ENCODE measurements at places on chromosomes 13 and 19. TPM values are rescaled to one million over a fixed set of nuclear protein-coding genes. Genes with fewer than 3 reads are reported as not detected.

SHD gene
- not detected for total RNA-seq

HNRNPL gene
- total RNA-seq = 158 TPM

COL4A1 gene
- 107 TPM for total RNA-seq

CFAP97D2 gene
- total RNA-seq = not detected

TMPRSS9 gene
- total RNA-seq = not detected

DNA sequence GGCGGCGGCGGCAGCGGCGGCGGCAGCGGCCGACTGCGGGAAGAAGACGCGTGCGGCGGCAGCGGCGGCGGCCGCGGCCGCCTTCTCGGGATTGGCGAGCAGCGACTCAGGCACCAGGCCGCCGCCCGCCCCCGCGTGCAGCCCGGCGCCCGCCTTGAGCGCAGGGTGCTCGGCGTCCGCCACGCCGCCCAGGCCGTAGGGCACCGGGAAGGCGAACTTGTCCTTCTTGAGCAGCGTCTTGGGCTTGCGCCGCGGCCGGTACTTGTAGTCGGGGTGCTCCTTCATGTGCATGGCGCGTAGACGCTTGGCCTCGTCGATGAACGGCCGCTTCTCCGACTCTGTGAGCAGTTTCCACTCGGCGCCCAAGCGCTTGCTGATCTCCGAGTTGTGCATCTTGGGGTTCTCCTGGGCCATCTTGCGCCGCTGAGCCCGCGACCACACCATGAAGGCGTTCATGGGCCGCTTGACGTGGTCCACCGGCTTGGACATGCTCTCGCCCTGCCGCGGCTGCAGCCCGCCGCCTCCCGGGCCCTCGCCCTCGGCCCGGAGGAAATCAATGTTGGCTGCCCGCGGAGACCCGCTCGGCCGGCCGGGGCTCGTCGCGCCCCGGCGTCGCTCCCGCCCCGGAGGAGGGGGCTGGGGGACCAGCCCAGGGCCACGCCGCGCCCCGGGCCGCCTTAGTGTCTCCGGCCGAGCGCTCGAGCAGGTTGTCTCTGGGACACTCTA, 621 bp downstream of the SOX21 start:
- DNase-seq = no peak

DNA sequence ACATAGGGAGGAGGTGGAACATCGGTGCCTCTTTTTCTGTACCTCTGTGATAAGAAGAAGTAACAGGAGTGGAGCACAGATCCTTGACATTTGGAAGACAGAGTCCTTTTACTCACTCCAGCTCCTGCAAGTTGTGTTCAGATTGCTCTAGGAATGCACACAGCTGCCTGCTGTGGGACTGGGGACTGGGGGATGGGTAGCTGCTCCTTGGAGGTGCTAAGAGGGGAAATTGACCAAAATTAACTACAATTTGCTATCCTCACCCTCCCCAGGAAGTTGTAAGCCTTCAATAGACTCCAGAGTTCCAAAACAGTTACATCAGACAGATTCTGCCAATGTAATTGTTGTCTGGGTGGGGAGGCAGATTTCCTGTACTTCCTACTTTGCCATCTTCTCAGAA, 317.9 kb downstream of the MTUS2 start:
- DNase-seq = no peak

- no peak for DNase-seq
Observed at GRCh38 chr13:22082437-22083100, 411.7 kb downstream of the FGF9 start.

DNA sequence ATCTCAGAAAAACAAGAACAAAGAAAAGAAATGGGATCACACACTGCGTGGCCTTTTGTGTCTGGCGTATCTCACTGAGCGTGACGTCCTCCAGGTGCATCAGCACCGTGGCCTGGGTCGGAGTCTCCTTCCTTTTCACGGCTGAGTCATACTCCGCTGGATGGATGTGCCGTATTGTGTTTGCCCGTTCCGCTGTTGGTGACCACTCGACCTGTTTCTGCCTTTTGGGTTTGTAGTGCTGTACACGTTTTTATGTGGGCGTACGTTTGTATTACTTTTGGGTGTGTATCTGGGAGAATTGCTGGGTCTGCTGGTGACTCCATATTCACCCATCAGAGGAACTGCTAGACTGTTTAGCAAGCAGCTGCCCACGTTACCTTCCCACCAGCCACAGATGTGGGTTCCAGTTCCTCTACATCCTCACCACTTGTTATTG, 11.4 kb downstream of the ARID3A start:
- no peak for DNase-seq

- no peak for DNase-seq
Observed at GRCh38 chr19:3537101-3537437, 1.9 kb upstream of the TEKTIP1 start.

DNA sequence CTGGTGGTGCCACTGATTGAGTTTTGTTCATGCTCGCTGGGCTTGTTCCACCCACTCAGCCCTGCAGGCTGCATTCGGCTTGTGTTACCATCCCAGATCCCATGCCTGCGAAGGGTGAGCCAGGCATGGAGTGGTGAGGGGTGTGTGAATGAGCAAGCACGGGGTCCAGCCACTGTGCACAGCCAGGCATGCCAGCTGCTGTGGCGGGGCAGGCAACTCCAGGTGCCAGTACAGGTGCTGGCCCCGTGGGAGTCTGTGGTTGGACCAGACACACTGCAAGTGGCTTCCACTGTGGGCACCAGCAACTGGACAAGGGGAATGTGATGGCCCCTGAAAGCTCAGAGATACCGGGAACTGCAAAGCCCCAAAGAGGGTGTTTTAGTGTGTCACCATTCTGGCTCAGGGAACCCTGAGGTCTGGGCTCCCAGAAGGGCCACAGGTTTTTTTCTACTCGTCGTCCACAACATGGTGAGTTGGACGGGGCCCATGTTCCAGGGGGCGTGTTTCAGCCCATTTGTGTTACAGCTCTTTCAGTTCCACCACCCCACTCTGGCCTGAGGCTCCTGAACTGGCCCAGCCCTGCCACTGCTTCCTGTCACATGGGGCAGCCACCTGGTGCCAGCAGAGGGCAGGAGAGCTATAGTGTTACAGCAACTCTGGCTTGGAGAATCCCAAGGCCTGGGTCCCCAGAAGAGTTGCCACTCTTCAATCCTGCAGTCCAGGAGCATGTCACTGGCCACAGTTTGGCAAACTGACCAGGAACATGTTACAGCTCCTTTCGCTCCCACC, 217.0 kb upstream of the OBI1 start:
- DNase-seq = peak; percentile 24

- no peak for DNase-seq
Observed at GRCh38 chr19:38970664-38971532, 4.6 kb downstream of the FBXO17 start.

- no peak for DNase-seq
Observed at GRCh38 chr19:1655131-1655981, 2.9 kb upstream of the TCF3 start.

- DNase-seq = no peak
Observed at GRCh38 chr19:1136621-1137317, 33.0 kb downstream of the GPX4 start.

DNA sequence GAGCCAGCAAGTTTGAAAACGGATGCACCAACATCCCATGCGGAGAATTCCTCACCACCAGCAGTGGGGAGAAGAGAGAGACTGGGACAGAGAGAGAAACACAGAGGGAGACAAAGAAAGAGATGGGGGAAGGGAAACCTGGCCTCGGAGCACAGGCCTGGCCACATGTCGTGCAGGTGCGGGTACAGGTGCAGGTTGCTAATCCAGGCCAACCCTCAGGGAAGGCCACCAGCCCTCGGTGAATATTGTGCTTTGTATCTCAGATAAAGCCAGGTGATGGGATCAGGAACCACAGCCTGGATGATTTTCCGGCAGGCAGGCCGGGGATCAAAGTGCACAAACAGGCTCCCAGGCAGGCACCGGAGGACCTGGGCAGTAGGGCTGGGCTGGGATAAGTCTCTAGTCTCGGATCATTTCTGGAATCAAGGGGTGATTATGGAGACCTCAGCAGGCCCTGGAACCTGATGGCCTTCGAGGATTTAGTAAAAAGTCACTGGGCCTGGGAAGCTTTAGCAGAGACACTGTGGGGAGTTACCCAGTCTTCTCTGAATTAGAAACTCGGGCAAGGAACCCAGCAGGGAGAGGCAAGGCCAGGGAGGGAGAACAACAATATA, 3.7 kb downstream of the GAS6 start:
- DNase-seq = no peak

DNA sequence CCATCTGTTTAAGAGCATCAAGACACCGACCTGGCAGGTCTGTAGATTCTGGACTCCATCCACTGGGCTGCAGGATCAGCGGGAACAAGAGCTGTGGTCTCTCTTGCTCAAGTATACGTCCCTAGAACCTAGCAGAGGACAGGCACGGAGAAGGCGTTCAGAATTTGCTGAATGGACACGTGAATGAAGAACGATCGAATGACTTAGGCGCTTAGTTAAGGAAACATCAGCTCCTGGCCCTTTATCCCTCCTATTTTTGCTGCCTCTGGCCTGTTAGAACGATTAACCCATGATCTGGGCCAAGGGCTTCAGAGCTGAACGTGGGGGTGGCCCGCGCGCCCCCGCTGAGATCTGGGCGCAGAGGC, 953 bp downstream of the DZIP1 start:
- DNase-seq = no peak

DNA sequence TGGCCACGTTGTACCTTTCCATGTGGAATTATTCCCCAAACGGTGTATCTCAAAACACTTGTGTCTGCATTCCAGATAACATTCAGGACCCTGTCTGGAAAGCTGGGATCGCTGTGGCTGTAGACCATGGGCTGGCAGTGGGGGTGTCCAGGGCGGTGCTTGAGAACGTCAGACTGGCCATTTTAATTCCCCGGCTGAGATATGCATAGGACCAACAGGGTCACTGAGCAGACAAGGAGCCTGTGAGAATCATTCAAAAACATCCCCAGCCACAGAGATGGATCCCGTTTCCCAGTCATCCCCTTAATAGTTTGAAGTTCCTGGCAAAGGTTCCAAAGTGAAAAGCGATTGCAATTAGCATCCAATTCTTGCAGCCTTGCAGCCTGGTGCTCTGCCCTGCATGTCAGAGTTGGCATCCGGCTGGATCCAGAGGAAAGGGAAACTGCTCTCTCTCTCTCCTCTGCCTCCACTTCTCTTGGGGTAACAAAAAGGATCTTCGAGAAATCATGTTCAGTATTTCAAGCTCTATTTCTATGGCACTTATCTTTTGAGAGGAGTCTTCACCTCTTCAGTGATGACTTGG, 41.6 kb downstream of the IFT88 start:
- no peak for DNase-seq

DNA sequence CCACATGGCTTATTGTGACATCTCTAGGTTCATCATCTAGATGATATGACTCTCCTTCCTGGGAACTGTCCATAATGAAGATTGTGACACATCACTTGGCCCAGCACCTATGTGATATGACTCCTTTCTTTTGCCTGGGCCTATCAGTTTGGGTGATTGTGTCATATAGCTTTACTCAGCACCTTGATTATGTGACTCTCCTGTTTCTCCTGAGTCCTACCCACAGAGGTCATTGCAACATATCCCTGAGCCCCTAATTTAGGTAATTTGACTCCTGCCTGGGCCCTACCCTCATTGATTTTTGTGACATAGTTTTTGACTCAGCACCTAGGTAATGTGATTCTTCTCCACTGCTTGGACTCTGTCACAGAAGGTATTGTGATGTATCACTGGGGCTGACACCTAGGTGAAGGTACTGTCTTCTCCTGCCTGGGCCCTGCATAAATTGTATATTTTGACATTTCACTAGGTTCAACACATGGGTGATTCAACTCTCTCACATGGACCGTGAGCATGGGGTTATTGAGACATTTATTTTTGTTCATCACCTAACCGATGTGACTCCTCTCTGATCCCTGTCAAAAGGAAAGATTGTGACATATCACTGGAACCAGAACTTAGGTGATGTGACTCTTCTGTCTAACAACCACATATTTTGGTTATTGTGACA, 26.2 kb upstream of the ZNF254 start:
- no peak for DNase-seq

DNA sequence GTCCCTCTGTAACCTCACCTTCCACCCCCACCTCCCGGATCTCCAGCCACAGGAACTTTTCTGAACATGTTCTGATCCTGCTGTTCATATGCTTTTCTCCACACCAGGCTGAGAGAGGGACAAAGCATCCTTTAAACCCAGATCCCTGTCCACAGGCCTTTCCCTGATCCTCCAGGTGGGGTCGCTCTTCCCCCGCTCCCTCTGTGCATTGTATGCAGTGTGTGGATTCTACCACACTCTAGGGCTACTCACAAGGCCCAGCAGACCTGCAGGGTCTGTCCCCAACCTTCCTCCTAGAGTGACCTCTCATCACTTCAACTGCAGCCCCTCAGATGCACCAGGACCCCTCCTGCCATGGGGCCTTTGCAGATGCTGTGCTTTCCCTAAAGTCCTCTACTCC, 1200.6 kb downstream of the UQCRFS1 start:
- DNase-seq = no peak

- no peak for DNase-seq
Observed at GRCh38 chr19:1105008-1105872, 1.4 kb downstream of the GPX4 start.

GRCh38 chr13:19172647-19173030, 9.0 kb downstream of the TUBA3C start:
- DNase-seq = no peak

DNA sequence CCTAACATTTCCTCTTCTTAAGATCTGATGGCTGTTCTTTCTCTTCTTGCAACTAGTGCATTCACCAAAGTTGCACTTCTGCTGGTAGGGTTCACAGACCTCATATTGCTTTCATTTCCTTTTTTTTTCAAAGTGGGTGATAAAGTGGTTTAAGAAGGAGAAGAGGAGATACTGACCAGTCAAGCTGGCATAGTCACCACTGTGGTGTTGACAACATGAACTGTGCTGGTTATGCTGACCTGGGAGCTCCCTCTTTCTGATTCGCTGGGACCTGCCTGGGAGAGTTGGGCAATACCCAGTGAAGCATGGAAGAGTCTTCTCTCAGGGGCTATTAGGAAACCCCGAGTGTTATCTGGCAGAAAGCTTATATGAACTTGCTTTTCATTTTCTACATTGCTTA, 222.9 kb downstream of the SLITRK5 start:
- DNase-seq = no peak

DNA sequence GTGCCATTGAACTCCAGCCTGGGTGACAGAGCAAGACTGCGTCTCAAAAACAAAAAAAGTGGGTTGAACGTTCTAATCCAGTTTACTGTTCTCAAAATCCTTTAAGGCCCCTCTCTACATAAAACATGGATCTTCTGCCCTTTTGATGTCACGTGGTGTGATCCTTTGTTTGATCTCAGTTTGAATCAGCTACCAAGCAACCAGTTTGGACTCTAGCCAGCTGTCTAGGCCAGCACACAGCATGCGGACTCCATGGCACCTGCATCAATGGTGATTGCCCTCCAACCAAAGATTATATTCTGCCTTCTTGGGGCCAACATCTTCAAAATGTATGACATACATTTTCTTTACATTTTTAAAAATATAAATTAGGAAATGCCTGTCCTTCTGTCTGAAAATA, 365.4 kb downstream of the NDFIP2 start:
- DNase-seq = no peak

Measured in Right ventricle myocardium superior (tissue), 1 donor.